Right lobe of liver (tissue), 6 donors: ENCODE measurements at places on chromosomes 4 and X. TPM values are rescaled to one million over a fixed set of nuclear protein-coding genes. Genes with fewer than 3 reads are reported as not detected.

FHIP1A gene
- 0.74 TPM for total RNA-seq

SPIN2A gene
- not detected for total RNA-seq

NAA11 gene
- not detected for total RNA-seq

SLC7A11 gene
- 1.5 TPM for total RNA-seq

ERCC6L gene
- total RNA-seq, result 0.18 TPM

- DNase-seq, result no peak
These were observed 74.6 kb upstream of the AP1S2 start for GRCh38 chrX:15929194-15929593.

DNA sequence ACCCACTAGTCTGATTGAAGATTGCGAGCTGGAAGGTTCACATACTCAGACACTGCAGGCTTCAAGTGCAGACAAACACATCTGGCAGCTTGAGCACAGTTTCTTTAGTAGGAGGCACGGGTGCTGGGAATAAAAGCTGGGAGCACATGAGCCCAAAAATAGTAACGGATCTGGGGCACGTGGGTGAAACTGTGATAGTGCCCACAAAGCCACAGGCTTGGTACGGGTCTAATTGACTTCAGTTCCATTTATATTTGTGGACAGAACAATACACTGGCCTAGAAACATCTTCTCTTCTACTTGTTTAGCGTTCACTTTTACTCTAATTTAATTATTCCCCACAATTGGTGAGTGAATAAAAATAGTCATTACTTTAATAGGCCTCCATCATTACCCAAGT is 2370.7 kb downstream of the PCDH7 start:
- DNase-seq, result no peak

GRCh38 chr4:3766785-3767569 is 792 bp downstream of the ADRA2C start:
- no peak for DNase-seq
